ENCODE measurements at places on chromosomes 12 and 14.
A peak's percentile ranks its signal among the peaks of the same experiment; 100 is the strongest.

DNA sequence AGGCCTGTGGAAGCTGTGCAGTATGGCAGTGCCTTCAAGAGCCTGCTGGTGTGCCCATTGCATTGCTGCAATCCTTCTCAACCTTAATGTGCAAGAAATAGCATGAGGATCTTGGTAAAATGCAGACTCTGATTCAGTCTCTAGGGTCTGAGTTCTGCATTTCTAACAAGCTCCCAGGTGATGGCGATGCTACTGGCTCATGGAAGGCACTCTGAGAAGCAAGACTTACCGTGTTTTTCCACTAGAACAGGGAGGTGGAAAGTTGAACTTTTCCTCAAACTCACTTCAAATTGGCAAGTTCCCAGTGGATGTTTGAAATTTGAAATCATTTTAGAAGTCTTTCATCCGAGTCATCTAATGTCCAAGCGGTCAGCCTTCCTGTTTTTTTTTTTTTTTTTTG, 55.5 kb downstream of the MYRFL start:
- no peak for DNase-seq
- H3K4me3 ChIP-seq: no peak overlapping the region
- H3K4me1 ChIP-seq: peaks cover 4% of the 10 kb centered on the region
- no peak overlapping the region for H3K27ac ChIP-seq
- peaks cover 11% of the 10 kb centered on the region for H3K27me3 ChIP-seq
- no peaks in the 10 kb centered on the region for H3K36me3 ChIP-seq

GRCh38 chr14:95464514-95464913, 51.9 kb downstream of the SYNE3 start:
- no peaks in the 10 kb centered on the region for H3K27me3 ChIP-seq
- DNase-seq: peak; percentile 31
- peaks cover 71% of the 10 kb centered on the region for H3K36me3 ChIP-seq
- peaks cover 55% of the 10 kb centered on the region for H3K4me1 ChIP-seq
- H3K27ac ChIP-seq: peak overlapping the region; percentile 98
- peak overlapping the region; percentile 14 for H3K4me3 ChIP-seq

- peaks cover 24% of the 10 kb centered on the region for H3K36me3 ChIP-seq
- peaks cover 59% of the 10 kb centered on the region for H3K4me1 ChIP-seq
- H3K4me3 ChIP-seq: peak overlapping the region; percentile 44
- peak overlapping the region; percentile 86 for H3K27ac ChIP-seq
- peak; percentile 65 for DNase-seq
Measured at GRCh38 chr14:102819176-102819628, 42.0 kb downstream of the TRAF3 start.

GRCh38 chr14:55401751-55402150, 9.9 kb downstream of the ATG14 start:
- no peak overlapping the region for H3K27ac ChIP-seq
- H3K36me3 ChIP-seq: no peaks in the 10 kb centered on the region
- no peak for DNase-seq
- no peaks in the 10 kb centered on the region for H3K27me3 ChIP-seq

GRCh38 chr14:87430214-87430613, 562.8 kb downstream of the GALC start:
- DNase-seq: no peak
- H3K27ac ChIP-seq: no peak overlapping the region
- no peaks in the 10 kb centered on the region for H3K36me3 ChIP-seq

DNA sequence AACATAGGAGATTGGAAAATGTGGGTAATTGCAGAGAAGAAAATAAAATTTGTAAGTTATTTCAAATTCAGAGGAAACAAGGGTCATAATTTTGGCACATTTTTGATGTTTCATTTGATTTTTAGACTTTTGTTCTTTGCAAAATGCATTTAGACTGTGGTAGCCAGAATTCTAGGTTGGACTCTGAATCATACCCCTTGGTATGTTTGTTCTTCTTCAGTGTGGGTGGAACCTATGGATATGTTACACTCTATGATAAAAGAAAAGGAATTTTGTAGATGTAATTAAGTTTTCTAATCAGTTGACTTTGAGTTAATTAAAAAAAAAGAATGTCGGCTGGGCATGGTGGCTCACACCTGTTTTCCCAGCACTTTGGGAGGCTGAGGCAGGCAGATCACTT, 827.0 kb downstream of the AACS start:
- no peaks in the 10 kb centered on the region for H3K36me3 ChIP-seq
- no peaks in the 10 kb centered on the region for H3K4me1 ChIP-seq
- no peak overlapping the region for H3K4me3 ChIP-seq
- no peaks in the 10 kb centered on the region for H3K27me3 ChIP-seq
- no peak for DNase-seq

DNA sequence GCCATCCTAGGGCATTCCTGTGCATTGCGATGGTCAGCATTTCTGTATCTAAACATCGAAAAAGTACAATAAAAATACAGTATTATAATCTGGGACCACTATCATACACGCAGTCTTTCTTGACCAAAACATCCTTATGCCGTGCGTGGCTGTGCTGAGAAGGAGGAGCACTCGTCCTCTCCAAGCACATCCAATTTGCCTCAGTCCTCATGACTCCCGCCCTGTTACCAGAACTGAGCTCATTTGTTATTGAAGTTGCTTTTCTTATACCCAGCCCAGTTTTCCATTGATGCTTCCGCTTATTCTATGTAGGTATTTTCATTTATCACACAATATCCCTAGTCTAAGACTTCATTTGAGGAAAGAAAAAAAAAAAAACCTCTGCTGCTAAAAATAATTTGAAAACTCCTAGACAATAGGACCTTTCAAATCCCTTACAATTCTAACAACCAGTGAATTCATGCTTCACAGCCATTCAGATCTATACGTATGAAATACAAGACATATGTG, 236.9 kb upstream of the PLEKHG7 start:
- H3K36me3 ChIP-seq: no peaks in the 10 kb centered on the region
- DNase-seq: no peak
- H3K4me1 ChIP-seq: peaks cover 11% of the 10 kb centered on the region
- H3K27me3 ChIP-seq: no peaks in the 10 kb centered on the region
- H3K4me3 ChIP-seq: no peak overlapping the region

DNA sequence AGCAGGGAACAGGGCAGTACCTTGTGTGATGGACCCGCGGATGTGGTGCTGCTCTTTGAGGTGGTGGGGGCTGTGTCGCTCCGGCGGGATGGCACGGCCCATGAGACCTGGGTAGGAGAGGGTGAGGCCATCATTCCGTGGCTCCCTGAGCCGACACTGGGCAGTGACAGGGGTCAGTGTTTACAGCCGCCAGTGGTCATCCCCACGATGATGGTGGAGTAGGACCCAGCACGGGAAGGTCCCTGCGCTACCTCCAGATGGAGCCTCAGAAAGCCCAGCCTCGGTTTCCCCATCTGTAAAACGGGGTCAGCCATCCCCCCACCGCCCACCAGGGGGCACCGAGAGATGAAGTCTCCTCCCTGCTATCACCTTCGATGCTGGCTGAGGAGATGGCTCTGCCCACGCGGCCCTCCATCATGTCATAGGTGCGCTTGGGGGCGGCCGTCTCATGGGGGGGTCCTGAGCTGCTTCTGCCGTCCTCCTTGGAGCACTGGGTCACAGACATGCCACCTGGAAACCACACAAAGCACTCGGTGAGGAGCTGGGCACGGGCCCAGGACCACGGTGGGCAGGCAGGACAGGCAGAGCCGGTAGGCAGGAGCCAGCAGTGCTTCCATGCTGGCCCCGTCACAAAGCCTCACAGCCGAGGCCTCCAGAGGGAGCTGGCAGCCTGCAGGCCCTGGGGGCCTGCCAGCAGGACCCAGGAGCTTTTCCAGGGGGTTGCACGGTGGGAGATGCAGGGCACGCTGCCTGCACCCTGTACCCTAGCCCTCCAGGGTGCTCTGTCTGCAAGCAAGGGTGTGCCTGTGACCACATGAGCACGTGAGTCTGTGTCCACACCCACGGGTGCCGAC, 53.1 kb downstream of the RFLNA start:
- no peaks in the 10 kb centered on the region for H3K27me3 ChIP-seq
- no peak overlapping the region for H3K27ac ChIP-seq
- no peaks in the 10 kb centered on the region for H3K4me1 ChIP-seq
- peak; percentile 39 for DNase-seq
- peaks cover 23% of the 10 kb centered on the region for H3K36me3 ChIP-seq

GRCh38 chr12:2306735-2307134, 253.9 kb downstream of the CACNA1C start:
- no peaks in the 10 kb centered on the region for H3K36me3 ChIP-seq
- H3K27me3 ChIP-seq: peaks cover 28% of the 10 kb centered on the region
- no peak for DNase-seq
- no peak overlapping the region for H3K27ac ChIP-seq

- H3K27me3 ChIP-seq: no peaks in the 10 kb centered on the region
- H3K27ac ChIP-seq: no peak overlapping the region
- peaks cover under 1% of the 10 kb centered on the region for H3K36me3 ChIP-seq
- H3K4me3 ChIP-seq: no peak overlapping the region
- no peaks in the 10 kb centered on the region for H3K4me1 ChIP-seq
Measured at GRCh38 chr12:34606749-34607519, 584.6 kb downstream of the ALG10 start.

- H3K4me3 ChIP-seq: no peak overlapping the region
- peaks cover 23% of the 10 kb centered on the region for H3K4me1 ChIP-seq
- no peak overlapping the region for H3K27ac ChIP-seq
- H3K36me3 ChIP-seq: no peaks in the 10 kb centered on the region
Measured at GRCh38 chr14:106875503-106875902, 1349.1 kb downstream of the TMEM121 start.

DNA sequence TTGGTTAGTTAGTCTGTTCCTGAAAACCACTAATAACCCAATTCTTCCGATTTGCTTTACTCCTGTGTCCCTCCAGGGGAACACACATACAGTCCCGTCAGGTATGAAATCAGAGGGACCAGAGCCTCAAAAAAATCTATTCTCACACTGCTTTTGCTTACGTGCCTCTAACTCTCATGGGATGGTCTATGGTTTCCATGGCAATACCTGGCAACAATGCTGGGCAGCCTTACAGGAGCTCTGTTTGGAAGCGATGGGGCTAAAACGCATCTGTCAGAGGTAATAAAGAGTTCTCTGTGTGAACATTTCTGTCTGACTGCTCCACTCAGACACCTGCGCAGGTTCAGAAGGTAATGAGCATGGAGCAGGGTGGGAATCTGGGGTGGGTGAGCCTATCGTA, 376.2 kb downstream of the GXYLT1 start:
- H3K27ac ChIP-seq: no peak overlapping the region
- no peak overlapping the region for H3K4me3 ChIP-seq
- H3K4me1 ChIP-seq: no peaks in the 10 kb centered on the region
- no peaks in the 10 kb centered on the region for H3K27me3 ChIP-seq

All from activated naive CD4-positive, alpha-beta T cell treated with anti-CD3 and anti-CD28 coated beads, Interleukin-2, amount 10 ng/mL, durations not matched to agents 7 days and 5 days (primary cell).